Stimulated activated CD4-positive, alpha-beta T cell treated with anti-CD3 and anti-CD28 coated beads, Interleukin-1b, Interleukin-23, amount 100 ng/mL, for 48 hours (primary cell): ENCODE measurements at places on chromosomes 3 and 15.

DNA sequence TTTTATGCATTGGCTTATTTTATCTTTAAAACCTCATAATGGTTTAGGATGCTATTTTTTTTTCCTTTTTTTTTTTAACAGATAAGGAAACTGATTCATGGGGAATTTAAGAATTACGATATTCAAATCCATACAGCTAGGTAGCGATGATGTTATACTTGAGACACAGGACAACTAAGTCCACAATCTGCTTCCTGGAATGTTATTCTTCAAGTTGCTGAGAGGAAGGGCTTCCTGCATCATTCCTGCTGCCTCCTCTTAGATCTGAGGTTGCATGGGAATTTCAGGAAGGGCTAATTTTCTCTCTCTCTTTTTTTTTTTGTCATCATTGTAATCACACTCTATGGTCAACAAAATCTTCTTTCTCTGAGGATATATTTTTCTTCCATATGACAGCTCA, 595.5 kb downstream of the GRM7 start:
- no peak for DNase-seq

DNA sequence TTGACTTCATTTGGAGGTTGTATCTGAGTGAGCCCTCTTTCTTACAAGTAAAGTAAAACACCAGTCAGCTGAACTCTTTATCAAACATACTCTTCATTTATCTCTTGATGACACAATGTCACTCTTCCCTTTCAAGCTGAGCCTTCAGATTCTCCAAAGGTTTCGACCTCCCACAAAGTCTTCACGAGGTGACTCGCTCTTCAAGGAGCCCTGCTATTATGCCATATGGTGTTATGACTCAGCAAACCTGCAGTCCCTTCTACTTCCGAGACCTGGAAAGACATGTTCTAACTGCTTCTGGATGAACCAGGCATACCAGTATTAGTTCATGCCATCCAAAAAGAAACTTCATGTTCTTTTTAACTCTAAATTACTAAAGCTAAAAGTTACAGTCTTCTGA, 23.1 kb downstream of the AADAC start:
- no peak for DNase-seq

- DNase-seq: no peak
These were observed 170.5 kb downstream of the CTNNB1 start for GRCh38 chr3:41369838-41370237.

- DNase-seq: no peak
These were observed 41.1 kb upstream of the AP3B2 start for GRCh38 chr15:82750831-82751180.

DNA sequence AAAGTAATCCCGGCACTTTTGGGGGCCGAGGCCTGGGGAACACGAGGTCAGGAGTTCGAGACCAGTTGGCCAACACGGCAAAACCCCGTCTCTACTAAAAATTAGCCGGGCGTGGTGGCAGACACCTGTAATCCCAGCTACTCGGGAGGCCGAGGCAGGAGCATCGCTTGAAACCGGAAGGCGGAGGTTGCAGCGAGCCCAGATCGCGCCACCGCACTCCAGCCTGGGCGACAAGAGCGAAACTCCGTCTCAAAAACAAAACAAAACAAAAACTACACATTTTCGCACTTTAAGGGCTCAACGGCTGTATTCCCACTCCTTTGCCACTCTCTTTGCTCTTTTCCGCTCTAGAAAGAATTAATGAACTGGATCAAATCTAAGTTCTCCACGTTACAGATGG, 763 bp upstream of the TRNT1 start:
- no peak for DNase-seq

- DNase-seq: no peak
These were observed 591.5 kb upstream of the CFAP20DC start for GRCh38 chr3:59641169-59641899.

GRCh38 chr15:84904419-84904818, 20.0 kb downstream of the SLC28A1 start:
- no peak for DNase-seq

DNA sequence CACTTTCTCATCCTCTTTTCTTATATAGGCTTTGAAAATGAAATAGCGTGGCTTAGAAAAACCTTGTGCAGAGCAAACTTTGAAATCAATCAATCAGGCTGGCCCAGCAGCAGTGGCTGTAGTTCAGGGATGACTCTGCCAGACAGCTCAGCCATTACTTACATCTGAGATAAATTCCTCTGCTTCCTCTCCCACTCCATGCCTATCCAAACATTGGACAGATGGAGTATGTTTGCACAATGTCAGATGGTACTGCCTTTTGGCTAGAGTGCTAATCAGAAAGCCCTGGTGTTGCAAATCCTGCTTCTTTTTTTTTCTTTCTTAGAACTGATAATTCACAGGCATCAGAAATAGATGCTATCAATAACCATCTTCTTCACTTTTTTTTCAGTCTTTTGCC, 1065.1 kb downstream of the AGBL1 start:
- no peak for DNase-seq

GRCh38 chr15:67967871-67968431, 86.2 kb upstream of the PIAS1 start:
- DNase-seq: no peak

DNA sequence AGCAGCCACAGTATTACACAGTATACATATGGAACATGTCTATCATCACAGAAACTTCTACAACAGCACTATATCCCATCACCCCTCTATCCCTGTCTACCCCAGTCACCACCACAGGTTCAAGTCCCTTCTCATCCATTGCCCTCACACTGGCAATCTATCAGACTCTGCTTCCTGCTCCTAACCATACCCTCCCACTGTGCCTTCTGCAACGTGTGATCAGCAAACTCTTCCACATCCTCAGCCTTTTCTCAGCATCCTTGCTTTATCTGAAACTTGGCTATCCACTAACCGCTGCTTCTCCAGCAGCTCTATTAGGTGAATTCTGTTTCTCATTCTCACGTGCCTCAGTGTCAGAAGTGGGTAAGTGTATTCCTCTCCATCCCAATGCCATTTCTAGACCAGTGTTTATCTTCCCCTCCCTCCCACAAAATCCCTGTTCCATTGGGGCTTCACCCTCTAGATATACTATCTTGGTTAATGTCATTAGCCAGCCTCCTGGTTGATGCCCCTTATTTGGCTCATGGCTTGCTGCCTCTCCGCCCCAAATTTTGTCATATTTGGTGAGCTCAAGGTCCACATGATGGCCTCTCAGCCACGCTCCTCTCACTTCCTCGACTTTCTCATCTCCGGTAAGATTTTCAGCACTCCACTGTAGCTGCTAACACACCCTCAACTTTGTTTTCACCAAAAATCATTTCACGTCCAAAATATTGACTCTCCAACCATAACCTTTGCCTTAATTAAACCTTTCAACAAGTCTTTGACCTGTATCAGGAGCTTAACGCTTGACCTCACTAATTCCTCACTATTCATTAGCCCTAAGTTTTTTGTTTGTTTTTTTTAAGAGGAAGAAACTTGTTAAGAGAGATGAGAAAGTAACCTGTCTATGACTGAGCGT, 69.1 kb downstream of the RBPMS2 start:
- no peak for DNase-seq

DNA sequence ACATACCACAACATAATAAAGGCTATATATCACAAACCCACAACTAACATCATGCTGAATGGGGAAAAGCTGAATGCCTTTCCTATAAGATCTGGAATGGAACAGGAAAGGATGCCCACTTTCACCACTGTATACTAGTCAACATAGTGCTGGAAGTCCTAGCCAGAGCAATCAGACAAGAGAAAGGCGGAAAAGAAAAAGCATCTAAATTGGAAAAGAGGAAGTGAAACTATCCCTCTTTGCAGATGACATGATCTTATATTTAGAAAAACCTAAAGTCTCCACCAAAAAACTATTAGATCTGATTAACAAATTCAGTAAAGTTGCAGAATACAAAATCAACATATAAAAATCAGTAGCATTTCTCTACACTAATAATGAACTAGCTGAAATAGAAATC, 14.6 kb upstream of the PIK3CA start:
- DNase-seq: no peak

GRCh38 chr3:127677541-127678314, 5.0 kb downstream of the ABTB1 start:
- DNase-seq: no peak

DNA sequence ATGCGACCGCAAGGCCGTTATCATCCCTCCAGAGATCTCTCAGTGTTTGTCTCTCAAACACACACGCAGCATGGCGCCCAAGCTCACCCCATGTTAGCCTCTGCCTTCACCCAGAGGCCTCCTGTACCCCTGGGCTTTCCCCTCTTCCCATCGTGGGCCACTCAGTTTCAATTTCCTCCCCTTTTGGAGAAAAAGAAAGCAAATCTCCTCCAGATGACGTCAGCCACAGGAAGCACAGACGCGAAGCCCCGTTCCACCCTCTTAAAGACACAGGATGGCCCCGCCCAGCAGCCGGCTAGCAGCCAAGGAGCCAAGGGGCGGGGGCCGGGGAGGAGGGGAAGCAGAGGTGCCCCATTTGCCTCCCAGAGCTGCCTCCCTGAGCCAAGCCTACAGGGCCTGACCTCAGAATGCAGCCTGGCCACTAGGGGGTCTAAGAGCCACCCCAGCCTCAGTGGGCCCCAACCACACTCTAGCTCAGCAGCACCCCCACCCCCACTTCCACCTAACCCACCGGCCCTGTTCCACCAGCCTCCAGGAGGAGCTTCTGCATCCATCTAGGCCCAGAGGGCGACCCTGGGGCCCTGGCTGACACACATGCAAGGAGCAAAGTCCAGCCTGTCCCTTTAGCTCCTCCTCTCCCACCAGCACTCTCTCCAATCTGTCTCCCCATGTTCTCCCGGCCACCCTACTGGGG, 26.5 kb downstream of the ATRIP start:
- DNase-seq: peak; percentile 97

DNA sequence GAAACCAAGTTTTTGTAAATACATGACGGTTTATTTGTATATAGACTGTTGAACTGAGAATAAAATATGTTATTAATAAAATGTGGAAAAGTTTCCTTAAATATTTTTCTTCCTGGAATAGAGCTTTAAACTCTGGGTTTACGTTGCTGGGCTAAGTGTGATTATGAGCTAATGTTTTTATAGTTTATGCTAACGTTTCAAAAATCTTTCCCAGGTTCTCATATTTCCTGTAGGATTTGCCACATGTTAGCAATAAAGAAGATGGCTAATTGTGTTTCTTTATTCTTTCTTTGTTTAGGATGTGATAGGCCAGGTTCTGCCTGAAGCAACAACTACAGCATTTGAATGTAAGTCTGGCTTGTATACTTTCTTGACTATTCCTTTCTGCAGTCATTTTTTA, 7.2 kb downstream of the MAP2K5 start:
- DNase-seq: no peak
